ENCODE measurements at places on chromosomes 3 and 15.

- DNase-seq = no peak
Measured at GRCh38 chr3:65960087-65960486, 78.6 kb downstream of the MAGI1 start.

- no peak for DNase-seq
Measured at GRCh38 chr3:9800529-9800928, 7.6 kb downstream of the ARPC4 start.

DNA sequence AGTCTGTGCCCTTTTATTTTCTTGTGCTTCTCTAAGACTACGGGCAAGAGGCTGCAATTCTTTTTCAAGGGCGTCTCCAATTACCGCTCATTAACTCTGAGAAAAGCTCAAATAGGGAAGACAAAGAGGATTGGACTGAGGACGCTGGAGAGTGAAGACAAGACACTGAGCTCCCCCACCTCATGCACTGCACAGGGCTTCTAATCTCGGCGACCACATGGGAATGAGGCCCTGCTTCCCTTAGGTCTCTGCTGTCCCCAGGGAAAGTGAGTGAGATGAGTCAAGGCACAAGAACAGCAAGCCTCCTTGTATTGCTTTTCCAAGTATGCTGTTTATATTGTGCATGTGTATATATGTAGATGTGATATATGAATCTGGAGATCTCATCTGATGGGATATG lies 392.2 kb upstream of the CFAP20DC start:
- no peak for DNase-seq

GRCh38 chr15:91904942-91905341 lies 51.4 kb downstream of the SLCO3A1 start:
- DNase-seq = no peak

DNA sequence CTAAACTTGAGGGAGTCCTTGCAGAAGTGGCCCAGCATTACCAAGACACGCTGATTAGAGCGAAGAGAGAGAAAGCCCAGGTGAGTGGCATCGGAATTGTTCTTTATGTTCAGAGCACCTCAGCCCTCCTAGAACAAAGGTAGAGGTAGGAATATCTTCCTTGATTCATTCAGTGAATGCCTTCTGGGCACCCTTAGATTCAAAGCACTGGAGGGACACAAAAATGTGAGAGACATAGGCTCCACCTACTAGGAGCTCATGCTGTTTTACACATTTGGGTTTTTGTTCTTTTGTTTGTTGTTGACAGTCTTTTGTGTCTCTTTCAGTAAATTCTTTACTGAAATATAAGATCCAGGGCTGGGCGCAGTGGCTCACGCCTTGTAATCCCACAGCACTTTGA lies 68.2 kb downstream of the IQGAP1 start:
- DNase-seq = no peak

GRCh38 chr3:111802163-111802625 lies 56.9 kb upstream of the PHLDB2 start:
- DNase-seq = peak; percentile 91

DNA sequence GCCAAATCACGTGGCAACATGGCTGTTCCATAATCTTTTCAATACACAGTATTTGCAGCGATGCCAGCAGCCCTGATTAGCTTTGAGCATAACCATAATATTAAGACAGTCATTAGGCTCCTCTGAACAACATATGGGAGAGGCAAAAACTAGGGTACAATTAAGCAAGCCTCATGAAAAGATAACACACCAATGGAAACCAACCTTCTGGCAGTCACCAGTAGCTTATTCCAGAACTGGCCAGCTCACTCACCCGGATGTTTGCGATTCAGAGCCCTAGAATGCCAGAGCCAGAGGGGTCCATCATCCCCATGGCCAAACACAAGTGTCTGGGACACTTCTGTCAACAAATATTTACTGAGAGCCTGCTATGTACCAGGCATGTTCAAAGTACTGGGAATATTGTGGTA lies 48.8 kb upstream of the PLXND1 start:
- no peak for DNase-seq

DNA sequence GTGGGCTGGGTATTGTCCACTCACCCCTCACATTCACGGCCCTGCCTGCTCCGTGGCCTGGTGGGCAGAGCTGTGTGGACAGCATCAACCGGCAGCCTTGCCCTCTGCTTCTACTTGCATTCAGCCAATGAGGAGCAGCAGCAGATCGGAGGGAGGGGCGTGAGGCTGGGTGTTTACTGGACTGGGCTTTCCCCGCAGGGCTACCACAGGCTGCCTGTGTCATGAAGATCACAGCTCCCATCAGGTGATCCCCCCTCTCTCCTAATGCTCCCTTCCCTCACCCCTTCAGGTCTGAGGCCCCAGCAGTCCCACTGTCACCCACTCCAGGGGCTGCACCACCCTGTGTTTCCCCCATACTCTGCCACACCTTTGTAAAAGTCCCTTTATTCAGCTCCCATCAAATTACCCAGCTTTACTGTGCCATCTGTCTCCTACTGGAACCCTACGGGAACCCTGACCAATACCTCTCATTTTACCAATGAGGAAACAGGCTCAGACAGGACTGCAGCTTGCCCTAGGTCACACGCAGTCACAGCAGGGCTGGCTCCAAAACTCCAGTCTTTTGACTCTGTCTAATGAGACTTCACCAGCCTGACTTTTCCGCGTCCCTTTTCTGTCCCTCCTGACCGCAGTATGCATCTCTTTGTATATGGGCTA lies 81.1 kb downstream of the MEGF11 start:
- no peak for DNase-seq

DNA sequence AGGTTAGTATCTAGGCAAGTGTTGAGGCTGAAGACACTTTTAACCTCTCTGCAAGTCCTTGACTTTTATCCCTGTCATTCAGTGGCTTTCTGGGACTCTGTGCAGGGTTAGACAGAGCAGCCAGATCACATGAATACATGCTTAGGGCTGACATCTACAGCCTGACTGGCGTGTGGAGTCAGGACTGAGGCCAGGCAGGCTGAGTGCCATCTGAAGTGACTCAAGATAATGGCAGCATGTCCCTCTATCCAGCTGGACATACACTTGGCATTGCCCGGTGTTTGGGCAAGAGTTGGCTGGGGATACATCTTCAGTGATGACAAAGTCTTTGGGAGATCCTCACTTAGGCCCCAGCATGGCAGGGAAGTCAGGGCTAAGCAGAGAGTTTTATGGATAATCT lies 22.4 kb downstream of the DUOX2 start:
- no peak for DNase-seq

DNA sequence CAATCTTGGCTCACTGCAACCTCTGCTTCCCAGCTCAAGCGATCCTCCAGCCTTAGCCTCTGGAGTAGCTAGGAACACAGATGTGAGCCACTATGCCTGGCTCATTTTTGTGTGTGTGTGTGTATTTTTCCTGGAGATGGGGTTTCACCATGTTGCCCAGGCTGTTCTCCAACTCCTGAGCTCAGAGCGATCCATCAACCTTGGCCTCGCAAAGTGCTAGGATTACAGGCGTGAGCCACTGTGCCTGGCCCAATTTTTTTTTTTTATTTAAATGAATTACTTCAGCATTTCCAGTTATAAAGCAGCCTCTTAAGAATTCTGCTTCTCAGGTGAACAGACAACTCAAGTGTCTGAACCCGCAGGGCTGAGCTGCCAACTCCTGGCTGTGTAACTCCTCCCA lies 20.1 kb upstream of the ST3GAL6 start:
- no peak for DNase-seq

- DNase-seq = no peak
Measured at GRCh38 chr3:62553811-62554210, 180.5 kb upstream of the FEZF2 start.

DNA sequence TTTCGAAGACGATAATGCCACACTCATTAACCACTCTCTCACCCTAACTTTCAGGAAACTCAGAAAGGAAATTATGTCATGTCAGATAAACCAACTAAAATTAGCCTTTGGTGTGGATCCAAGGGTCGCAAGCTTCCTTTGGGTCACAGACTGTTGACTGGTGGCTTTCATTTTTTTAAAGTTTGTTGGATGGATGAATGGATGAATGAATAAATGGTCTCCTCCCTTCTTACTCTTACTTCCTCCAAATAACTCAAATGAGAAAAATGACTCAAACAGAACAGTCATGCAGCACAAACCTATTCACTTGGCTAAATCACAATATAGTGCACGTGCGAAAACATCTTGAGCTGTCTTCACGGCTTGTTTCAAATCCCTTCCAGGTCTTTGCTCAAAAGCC lies 82.9 kb upstream of the HACD2 start:
- DNase-seq = no peak

GRCh38 chr3:131849616-131850015 lies 185.2 kb downstream of the CPNE4 start:
- DNase-seq = no peak

DNA sequence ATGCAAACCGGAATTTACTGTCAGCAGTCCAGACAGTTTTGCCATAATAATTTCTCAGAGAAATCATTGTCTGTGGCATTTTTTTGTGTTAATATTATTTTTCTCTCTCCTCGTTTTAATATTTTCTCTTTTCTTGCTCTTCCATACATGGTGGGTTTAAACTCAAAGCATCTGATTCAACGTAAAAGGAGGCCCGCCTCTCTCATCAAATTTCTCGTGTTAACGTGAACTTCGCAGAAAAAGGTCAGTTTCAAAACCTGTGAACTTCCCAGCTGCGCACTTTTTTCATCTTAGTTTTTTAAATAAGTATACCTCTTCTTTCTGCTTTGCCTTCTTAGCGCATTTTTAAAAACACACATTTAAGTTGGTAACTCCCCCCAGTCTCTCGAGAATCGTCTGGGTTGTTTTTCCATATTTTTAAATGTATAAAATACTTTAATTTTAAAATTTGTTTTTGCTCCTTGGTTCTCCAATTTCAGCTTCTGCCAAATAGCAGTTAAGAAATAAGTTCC lies 9.1 kb downstream of the SHOX2 start:
- DNase-seq = no peak

DNA sequence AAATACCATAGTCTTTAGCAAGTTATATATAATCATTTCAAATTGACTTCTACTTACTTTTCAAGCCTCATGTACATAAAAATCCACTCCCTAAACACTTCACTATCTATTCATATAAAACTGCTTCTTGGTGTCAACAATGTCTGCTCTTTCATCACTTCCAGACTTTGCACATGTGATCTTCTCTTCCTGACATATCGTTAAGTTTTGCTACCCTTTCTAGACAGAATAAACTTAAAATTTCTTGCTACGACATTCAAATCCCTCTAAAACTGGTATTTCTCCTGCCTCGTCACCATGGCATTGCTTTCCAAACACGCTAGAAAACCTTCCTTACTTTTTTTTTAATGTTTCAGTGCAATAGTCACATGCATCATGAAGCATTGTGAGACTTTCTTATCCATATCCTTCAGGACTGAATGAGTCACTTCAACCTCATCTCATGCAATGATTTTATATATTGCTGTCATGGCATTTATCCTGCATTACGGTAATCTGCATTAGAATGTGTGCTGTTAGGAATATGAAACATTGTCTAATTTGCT lies 122.8 kb downstream of the GMNC start:
- DNase-seq = no peak
